ENCODE measurements at places on chromosomes 3 and 15. TPM values are rescaled to one million over a fixed set of nuclear protein-coding genes. Genes with fewer than 3 reads are reported as not detected.

The TGM5 gene
- not detected for total RNA-seq

The CERS3 gene
- not detected for total RNA-seq

The CCDC191 gene
- 1.7 TPM for total RNA-seq

The STT3B gene
- total RNA-seq: 75.5 TPM

The ZMYND10 gene
- 1.2 TPM for total RNA-seq

The SLC6A1 gene
- total RNA-seq: not detected

The CHRD gene
- 0.39 TPM for total RNA-seq

The IGSF11 gene
- total RNA-seq: 5.6 TPM

The SLC51A gene
- total RNA-seq: not detected

The TMEM108 gene
- not detected for total RNA-seq

The SLC24A5 gene
- not detected for total RNA-seq

The ETV5 gene
- 24.5 TPM for total RNA-seq

The DNAJC17 gene
- 23.8 TPM for total RNA-seq

The PAQR9 gene
- 3.1 TPM for total RNA-seq

The MUSTN1 gene
- 0.35 TPM for total RNA-seq

Data from A549 treated with GW870086 at 1 μM for 4 hours (cell line).